Osteoblast (primary cell): ENCODE measurements at places on chromosomes 4 and X. TPM values are rescaled to one million over a fixed set of nuclear protein-coding genes. Genes with fewer than 3 reads are reported as not detected.

The FMR1NB gene
- total RNA-seq = not detected in 2 replicates

The UGT2B11 gene
- total RNA-seq = not detected in 2 replicates

The CITED1 gene
- total RNA-seq = not detected in 2 replicates

- DNase-seq = no peak
Observed at GRCh38 chr4:151323667-151324066, 1.7 kb downstream of the SH3D19 start.

- DNase-seq = no peak
Observed at GRCh38 chr4:100361336-100361735, 156.5 kb downstream of the EMCN start.

GRCh38 chr4:3385711-3386420 is 55.9 kb upstream of the HGFAC start:
- peak; percentile 62 for DNase-seq
